Fibroblast of villous mesenchyme (primary cell): ENCODE measurements at places on chromosomes 2 and 18.

DNA sequence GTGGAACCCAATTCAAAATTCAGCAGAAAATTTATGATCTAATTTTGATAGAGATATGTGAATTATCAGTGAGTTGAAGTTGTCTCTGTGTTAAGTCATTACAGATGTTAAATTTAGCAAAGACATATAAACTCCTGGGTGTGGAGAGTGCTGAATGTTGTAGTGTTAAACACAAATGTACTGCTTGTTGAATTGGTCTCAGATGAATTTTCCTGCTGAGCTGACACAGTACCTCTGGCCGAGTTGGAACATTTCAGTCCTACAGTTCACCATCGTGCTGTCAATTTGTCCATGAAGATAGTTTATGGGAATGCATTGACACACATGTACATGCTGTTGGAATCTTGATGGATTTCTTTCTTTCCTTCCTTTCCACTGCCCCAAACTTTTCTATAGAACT, 255.9 kb downstream of the PLCL1 start:
- no peak for DNase-seq

- DNase-seq, result peak; percentile 20
Observed at GRCh38 chr18:49784427-49785185, 28.7 kb downstream of the ACAA2 start.

GRCh38 chr2:10064932-10065772, 15.1 kb downstream of the CYS1 start:
- DNase-seq, result no peak

DNA sequence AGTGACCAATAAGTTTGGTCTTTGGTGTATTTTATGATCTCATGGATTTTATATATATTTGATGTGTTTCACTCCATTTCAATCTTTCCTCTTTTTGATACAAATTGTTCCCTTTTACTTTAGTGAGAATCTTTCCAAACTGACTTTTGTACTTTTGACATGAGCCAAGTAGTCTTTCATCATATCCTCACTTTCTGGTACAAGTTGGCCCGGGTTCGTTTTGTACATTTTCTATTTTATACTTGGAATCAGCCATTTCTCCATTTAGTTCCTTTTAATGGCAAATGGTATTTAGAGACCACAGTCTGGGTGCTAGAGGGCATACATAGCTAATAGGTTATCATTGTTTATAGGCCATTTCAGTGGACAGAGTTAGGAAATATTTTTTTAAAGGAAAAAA, 147.9 kb upstream of the MYO3B start:
- DNase-seq, result no peak

GRCh38 chr2:189285962-189286645, 106.5 kb upstream of the COL5A2 start:
- peak; percentile 96 for DNase-seq

DNA sequence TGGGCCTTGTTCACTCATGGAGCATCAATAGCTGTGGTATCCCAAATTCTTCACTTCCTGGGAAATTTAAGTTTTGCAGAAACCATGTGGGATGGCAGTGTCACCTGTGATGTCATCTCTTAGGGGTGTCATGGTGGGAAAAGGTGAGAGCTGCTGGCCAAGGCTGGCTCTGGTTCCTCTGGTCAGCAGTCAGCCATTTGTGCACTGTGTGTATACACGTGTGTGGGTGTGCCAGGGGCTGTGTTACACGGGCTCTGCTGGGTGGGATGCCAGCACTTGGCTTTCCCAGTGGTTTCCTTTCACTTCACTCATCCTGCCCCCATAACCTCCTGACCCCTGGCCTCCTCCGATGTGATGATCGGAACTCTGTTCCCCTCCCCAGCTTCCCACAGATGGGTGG, 21.3 kb downstream of the SAG start:
- no peak for DNase-seq

DNA sequence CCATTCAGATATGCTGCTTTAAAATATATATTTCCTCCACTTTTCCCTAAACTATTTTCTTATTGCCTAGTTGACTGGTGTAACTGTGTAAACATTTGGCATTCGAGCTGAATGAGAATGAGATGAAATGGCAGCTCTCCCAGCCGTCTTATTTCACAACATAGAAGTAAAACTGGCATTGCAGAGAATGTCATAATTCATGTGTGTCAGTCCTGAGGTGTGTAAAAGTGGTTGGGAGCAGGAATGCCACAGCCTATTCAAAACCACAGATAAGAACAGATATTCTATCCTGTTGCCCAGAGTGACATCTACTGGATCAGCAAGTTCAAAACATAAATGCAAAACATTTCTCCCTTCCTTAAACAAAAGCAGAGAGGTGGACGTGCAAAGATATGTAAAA, 565.5 kb upstream of the CHAC2 start:
- peak; percentile 73 for DNase-seq

DNA sequence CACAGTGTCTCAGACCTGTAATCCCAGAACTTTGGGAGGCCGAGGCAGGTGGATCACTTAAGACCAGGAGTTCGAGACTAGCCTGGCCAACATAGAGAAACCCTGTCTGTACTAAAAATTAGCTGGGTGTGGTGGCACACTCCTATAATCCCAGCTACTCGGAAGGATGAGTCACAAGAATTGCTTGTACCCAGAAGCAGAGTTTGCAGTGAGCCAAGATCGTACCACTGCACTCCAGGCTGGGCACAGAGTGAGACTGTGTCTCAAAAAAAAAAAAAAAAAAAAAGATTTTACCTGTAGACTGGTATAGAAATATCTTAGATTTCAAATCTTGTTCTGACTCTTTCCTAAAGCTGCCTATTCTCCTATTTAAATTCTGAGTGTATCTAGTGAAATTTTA, 7.2 kb upstream of the KLHL29 start:
- DNase-seq, result no peak

GRCh38 chr2:183383854-183384253, 259.6 kb downstream of the NUP35 start:
- no peak for DNase-seq

DNA sequence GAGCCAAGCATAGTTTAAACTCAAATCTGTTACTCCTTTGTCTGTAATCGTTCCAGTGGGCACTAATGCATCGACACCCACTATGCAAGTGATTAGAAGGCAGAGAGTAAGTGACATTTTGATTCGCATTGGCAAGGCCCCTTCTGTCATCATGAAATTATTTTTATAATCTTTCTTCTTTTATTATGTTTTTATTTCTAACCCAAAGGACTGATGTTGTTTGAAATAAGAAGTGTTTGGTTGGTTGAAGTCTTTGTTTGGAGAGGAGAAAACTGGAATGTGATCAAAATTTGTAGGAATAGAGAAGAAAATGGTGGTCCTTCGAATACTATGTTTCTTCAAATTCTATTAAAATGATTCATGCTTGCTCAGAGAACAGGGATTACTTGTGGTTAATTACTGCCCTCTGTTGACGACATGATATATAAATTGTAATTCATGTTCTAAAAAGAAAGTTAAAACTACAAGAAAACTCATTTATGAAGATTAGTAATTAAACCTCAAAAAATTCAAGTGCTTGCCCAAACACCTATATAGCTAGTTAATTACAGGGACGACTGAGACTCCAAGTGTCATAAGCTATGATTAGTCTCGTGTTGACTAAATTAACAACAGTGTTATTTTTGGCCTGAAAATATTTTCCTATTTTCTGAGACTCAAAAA, 26.4 kb upstream of the TFPI start:
- peak; percentile 84 for DNase-seq

- DNase-seq, result no peak
Observed at GRCh38 chr2:95023222-95023597, 2.3 kb upstream of the MAL start.

- DNase-seq, result no peak
Observed at GRCh38 chr2:128448331-128449225, 129.9 kb upstream of the HS6ST1 start.

DNA sequence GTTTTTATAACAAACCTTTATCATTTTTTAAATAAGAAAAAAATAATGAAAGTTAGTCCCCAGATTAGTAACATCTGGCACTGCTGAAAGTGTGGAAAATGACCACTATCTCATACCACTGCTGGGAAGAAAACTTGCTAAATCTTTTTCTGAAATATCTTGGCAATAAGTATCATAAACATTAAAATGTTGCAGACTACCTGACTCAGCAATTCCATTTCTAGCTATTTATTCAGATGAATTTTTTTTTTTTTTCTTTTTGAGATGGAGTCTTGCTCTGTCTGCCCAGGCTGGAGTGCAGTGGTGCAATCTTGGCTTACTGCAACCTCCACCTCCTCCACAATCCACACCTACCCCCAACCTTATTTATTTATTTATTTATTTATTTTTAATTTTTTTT, 35.3 kb upstream of the SOS1 start:
- peak; percentile 78 for DNase-seq

DNA sequence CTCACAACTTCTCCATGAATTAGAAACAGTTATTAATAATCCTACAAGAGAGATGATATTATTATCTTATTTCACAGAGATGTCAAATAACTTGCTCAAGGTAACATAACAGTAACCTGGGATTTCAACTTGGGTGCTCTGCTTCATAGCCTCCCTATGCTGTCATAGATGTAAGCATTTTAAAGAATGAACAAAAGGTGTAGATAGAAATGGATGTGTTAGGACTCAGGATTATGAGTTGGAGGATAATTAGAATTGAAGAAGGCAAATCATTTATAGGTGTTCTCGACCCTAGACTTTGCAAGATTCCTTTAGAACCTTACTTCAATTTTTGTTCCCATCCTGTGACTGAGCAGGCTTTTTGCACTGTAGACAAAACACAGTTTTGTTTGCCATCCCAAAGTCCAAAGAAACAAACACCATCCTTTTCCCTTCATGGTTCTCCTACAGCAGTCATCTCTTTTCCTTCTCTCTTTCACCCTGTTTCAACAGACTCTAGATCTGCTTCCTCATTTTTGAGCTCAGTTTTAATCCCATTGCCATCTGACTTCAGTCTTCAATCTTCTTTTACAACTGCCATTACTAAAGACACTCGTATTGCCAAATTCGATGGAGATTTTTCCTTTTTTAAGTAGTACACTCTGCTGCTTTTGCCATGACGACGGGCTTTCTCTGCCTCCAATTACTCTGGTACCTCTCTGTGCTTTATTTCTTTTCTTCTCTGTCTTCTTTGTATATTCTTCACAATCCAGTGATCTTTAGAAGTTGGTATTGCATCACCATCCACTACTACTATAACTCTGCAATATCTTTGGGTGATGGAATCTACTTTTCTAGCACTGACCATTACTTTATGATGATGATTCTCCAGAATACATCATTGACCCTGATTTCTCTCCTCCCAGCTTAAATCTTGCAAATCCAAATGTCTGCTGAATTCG, 4.5 kb downstream of the HNMT start:
- DNase-seq, result peak; percentile 39

DNA sequence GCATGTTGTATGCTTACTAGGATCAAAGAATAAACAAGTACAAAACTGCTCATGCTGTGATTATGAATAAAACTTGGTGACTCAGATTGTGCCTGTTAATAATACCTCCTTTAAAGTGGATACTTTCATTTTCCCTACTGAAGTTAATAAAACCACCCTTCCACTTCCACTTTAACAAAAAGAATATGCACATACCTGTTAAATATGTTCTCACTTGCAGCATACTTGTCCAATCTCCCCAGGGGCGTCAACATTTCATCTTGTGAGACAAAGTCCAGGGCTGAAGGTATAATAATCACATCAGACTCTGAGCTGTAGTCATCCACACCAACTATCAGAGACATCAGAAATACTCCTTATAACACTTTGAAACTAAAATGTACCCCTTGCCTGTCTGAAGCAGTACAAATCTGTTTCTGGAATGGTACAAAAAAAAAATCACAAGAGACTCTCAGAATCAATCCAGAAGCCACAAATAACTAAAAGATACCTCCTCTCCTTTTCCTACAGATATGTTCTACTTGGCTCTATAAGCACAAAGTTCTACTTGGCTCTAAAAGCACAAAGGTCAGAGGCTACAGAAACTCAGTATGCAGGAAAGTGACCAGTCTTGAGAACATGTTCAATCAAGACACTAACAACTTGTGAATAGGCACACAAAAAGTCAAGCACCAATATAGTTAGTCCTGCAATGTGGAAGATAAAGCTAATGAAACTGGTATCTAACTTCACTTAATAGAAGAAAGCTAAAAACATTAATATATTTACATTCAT, 19.3 kb downstream of the PPP4R1 start:
- peak; percentile 55 for DNase-seq

- DNase-seq, result no peak
Observed at GRCh38 chr2:103159018-103159417, 397.2 kb downstream of the TMEM182 start.

DNA sequence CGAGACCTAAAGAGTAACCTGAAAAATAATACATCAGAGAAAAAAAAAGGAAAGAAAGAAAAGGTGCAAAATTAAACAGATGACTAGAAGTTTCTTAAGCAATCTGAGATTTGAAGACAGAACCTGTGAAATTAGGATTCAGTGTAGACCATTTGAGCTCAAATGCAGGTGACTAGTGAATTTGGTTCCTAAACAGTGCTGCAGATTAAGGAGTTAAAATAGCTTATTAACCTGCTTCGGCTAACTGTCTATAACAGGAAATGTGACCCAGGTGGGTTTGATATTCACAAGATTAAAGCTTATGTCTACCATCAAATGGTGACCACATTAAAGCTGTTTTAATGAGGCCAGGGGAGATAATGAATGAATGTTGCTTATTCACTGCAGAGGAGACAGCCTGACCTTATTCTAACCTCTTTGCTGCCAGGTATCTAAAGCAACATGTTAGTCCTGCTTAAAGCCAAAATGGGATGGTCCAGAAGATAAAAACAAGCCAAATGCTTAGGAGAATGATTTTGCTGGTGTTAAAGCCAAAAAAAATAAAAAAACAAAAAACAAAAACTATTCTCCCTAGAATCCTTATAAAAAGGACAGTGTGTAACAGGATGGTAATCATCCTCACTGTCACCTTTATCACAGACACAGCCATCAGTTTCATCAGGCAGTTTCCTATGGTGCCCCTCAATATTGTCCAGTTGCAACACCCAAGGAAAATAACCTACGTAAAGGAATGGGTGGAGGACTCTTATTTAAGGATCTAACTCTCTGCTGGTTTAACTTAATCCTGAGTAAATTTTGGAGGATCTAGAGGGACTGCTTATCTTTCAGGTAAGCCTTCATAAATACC, 769.0 kb upstream of the ZEB2 start:
- DNase-seq, result no peak

DNA sequence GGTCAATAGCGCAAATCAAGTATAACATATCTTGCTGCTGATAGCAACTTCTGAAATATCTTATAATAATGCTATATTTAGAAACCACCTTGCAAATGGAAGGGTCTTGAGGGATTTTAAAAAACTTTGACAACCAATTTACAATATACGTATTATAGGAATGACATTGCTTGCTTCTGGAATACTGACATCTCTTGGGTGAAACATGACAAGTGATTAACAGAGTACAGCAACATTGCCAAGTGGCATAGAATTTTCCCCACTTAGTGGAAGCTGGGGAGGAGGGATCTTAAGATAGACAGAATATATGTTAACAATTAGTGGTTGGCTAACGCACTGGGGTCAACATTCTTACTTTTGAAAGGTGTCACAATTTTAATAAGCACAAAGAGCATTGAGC, 133.6 kb upstream of the TMEFF2 start:
- no peak for DNase-seq
